ENCODE measurements at places on chromosomes 3 and 15. TPM values are rescaled to one million over a fixed set of nuclear protein-coding genes. Genes with fewer than 3 reads are reported as not detected.

Gene SNTN
- total RNA-seq, result not detected

Gene CHRNA5
- total RNA-seq, result 2.6 TPM

Gene TMCO5A
- total RNA-seq, result not detected

GRCh38 chr3:100042166-100042981 is 71.9 kb downstream of the FILIP1L start:
- no peak for DNase-seq

DNA sequence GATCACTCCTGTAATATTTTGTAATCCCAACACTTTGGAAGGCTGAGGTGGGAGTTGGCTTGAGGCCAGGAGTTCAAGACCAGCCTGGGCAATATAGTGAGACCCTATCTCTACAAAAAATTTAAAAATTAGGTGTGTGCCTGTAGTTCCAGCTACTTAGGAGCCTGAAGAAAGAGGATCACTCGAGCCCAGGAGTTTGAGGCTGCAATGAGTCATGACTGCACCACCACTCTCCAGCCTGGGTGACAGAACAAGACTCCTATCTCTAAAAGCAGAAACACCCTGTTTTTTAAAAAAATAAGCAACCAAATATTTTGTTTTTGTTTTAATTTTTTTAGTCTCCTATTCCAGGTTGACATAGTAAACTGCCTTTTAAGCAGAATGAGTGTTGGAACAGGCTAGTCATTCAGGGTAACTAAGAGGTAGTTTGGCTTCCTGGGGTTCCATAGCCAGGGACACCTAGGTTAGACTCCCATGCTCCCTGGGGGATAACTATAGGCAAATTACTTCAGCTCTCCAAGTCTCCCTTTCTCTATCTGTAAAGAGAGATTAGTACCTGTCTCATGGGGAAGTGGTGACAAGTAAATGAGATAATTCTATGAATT is 114.6 kb upstream of the C15orf61 start:
- DNase-seq, result no peak
